ENCODE measurements at places on chromosomes 2 and 18.

DNA sequence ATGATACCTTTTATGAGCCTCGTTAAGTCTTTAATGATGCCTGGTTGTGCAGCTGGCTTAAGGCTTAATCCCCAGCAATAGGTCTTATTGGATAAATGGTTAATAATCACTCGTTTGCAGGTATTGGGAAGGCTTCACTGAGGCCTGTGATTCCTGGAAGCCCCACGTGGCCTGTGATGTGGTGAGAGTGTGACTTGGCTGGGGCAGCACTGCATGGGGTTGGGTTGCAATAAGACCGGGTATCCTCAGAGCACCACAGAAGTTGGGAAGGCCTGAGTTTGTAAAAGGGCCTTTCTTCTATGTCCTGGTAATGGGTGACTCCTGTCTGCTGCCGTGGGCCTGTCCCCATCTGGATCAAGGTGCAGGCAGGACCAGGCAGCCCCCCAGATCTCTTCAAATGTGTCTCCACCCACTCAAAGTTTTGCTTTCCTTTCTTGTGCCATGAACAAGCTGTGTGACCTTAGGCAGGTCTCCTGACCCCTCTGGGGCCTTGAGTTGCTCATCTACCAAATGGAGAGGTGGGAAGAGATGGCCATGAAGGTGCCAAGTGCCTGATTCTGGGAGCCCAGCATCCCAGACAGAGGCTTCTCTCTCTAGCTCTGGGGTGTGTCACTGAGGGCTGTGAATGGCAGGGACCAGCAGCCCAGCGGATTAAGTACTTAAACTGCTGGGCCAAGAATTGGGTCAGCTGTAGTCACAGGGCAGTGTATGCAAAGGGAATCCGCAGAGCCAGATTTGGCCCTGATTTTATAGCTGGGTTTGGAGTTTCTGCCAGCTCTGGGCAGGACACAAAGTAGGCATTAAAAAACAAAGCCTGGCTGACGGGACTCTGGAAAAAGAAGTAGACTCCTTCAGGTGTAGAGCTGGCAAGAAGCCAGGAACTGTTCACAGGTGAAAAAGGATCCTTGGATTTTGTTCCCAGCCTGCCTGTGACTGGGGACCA, 24.4 kb downstream of the LBH start:
- no peak for DNase-seq

DNA sequence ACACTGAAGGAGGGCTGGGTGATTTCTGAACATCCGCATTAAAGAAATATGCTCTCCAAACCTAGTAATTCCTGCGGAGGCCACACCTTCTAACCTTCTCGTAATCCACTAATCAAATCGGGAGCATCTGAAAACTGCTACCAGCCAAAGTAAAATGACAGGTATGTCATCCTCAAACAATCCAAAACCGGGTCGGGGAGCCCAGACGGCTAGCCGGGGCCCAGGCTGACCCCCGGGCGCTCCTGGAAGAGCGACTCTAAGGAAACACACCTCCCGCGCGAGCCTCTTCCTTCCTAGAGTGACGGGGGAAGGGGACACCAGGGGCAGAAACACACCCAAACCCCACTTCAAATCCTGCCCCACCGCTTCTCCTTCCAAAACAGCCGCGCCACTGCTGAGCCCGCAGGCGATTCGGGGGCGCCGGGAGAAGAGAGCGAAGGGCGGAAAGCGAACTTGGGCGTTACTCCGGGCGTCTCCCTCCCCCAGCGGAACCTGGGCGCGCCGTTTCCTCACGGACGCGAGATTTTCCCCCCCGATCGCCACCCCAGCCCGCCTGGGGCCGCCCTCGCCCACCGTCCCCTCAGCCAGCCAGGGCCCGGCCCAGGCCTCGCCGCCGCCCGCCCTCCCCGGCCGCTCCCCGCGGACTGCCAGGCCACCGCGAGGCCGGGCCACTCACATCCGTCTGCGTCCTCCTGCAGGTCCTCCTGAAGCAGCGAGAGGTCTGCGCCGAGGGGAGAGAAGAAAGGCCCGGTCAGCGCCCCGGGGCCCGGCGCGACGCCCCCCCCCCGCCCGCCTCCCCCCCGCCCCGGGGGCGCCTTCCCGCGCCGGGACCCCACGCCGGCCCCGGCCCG, 584 bp downstream of the PPP4R1 start:
- DNase-seq, result peak; percentile 44

DNA sequence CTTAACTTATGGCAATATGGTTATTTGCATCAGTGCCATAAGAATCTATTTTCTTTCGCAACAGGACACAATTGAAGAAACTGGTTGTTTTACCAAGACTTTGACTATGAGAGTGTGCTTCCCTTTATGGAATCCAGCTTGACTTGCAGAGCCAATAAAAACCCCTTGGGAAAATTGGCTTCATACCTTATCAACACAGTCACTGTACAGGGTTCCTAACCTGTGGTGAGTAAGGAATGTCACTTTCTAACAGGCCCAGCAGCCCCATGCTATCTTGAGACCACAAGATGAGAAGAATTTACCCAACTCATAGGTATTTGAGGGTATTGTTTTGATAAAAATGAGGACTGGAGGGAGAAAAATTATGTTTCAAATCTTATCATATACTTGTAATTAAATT, 418.5 kb upstream of the MAP2 start:
- no peak for DNase-seq

DNA sequence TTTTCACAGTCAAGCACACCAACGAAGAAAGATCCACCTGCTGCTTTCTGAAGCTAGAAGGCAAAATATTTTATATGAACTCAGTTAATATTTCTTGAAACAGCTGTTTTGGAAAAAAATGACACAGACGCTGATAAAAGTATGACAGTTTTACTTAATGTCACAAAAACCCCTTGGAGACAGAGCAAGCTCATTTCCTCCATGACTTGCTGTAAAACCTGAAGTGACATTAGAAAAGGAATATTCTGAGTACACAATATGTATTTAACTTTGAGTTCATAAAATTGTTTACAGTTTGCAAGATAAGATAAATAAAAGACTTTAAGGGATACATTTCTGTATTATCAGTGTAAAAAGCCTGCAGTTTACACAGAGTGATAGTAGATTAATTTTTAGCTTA, 105.4 kb downstream of the DSEL start:
- no peak for DNase-seq

DNA sequence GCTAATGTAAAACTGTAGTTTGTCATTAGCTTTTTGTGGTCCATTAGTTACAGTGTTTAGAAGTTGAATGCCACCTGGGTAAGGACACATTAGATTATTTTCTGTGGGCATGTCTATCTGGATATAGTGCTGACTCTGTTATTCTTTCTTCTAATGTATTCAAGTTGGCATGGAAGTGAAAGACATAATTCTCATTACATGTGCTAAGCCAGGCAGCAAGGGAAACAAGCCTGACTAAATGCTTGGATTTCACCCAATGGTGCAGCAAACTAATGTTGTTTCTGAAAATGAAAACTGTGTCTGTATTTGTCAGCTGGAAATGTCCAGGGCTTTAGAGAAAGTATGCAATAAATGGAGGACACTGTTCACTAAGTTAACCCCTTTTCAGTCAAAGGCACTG, 100.7 kb downstream of the NUP35 start:
- no peak for DNase-seq

GRCh38 chr18:37684590-37684989, 119.0 kb upstream of the CELF4 start:
- DNase-seq, result no peak

DNA sequence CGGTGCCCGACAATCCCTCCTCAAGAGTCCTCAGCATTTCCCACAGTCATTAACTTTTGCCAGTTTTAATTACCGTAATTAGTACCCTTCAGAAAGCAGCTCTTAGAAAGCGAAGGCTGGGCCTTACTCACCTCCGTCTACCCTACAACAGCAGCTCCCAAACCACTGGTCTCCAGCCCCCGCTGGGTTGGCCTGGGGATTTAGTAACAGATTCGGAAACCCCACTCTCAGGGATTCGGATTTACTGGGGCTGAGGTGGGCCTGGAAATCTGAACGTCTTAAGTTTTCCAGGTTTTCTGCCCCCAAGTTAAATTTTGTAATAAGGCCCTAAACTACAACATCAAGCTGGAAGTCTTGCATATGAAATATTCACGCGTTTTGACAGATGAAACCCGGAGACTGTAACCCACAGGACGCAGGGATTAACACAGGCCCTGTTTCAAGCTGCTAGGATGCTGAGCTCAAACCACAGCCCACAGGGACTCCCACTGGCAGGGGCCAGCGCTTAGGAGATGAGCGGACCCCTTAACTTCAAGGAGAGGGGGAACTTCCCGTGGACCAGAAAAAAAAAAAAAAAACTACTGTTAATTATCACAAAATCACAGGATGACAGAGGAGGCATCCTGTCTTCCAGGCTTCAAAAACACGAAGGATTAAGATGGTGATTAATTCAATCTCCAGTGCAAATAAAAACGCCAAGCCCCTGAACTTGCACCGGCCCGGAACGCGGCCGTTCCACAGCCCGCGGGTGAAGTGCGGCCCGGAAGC, 985 bp downstream of the ILKAP start:
- DNase-seq, result no peak

GRCh38 chr2:74199275-74199701, 873 bp downstream of the MTHFD2 start:
- no peak for DNase-seq

- DNase-seq, result no peak
Observed at GRCh38 chr2:200300065-200300464, 6.4 kb upstream of the SPATS2L start.

DNA sequence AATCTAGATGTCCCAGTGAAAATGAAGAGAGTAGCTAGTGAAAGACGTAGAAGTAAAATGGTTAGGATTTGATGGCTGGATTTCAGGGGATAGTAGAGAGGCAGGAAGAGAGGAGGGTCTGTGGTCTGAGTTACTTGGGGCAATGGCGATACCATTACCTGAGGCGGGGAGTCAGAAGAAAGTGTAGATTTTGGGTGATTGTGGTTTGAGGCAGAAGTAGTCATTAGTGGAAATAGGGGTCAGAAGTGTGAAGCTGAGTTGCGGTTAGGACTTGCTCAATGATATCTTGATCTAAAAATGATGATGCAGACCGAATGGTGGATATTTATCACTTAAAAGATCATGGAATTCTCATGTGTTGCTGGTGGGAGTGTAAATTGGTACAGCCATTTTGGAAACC, 41.0 kb downstream of the CEP192 start:
- DNase-seq, result no peak

GRCh38 chr2:23614701-23615100, 229.7 kb downstream of the KLHL29 start:
- no peak for DNase-seq

- DNase-seq, result no peak
Observed at GRCh38 chr2:107027810-107028209, 141.8 kb upstream of the ST6GAL2 start.

DNA sequence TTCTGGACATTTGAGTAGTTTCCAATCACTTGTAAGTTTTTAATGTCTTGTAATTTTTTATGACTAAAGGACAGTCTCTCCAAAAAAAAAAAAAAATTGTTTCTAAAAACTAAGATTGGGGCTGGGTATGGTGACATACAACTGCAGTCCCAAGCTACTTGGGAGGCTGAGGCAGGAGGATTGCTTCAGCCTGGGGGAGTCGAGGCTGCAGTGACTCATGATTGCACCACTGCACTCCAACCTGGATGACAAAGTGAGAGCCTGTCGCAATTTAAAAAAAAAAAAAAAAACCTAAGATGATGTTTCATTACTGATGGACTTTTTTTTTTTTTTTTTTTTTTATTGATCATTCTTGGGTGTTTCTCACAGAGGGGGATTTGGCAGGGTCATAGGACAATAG, 34.4 kb upstream of the PKDCC start:
- DNase-seq, result no peak

GRCh38 chr18:71040161-71040560, 751.3 kb downstream of the SOCS6 start:
- DNase-seq, result no peak

DNA sequence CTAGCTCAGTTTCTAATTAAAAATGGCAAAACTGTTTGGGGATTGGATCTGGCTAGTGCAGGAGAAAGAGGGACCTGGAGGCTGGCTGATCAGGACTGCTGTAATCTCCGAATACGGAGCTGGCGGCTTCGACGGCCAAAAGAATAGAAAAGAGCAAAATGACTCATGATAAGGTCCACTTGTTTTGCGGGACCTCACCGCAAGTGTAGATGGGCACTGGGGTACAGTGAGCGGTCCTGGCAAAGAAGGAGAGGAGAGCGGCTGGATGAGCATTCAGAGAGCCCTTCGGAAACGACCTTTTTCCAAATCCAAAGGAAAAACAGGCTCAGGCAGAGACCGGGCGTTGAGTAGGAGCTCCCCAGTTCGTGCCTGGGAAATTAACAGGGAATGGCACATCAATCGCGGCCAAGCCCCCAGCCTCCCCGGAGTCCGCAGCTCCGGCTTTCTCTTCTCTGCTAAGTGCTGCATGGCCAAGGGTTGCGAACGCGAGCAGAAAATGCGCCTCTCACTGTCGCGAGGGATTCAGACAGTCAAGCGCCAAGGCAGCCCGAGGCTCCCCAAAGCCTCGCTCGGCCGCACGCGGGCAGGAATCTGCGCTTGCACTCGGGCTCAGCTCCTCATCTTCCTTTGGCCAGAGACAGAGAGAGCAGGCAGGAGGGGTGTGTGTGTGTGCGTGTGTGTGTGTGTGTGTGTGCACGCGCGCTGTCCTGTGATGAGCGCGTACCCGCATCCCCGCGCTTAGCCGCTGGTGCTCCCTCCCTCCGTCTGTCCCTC, 1.8 kb downstream of the DCC start:
- DNase-seq, result no peak

DNA sequence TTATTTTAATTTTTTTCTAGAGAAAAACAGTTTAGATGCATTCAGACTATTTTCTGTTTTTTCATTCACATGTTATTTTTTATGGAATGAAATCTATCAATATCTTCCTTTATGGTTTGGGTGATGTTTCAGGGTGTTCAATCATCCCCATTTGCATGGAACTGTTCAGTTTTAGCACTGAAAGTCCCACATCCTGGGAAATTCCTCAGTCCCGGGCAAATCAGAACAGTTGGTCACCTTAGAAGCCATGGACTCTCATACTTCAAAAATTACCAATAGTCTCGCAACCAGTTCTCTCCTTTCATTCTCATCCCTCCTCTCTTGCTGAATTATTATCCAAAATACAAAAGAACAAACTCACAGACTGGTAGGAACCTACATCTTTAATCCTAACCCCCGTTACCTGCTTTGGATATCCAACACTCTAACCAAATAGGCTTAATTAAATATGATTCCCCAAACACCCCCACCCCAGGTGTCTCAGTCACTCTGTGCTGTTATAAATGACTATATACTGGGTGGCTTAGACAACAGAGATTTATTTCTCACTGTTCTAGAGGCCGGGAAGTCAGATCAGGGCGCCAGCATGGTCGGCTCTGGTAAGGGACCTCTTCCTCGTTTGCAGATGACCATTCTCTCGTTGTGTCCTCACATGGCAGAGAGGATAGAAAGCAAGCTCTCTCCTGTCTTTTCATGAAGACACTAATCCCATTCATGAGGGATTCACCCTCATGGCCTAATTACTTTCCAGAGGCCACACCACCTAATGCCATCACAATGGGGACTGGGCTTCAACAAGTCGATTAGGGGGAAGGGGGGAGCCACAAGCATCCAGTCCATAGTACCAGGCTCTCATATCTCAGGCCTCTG, 57.7 kb upstream of the SLC1A4 start:
- DNase-seq, result no peak

- DNase-seq, result no peak
Observed at GRCh38 chr2:228709788-228710371, 528.4 kb upstream of the SPHKAP start.

Measured in stimulated activated CD4-positive, alpha-beta T cell treated with anti-CD3 and anti-CD28 coated beads, Interleukin-4, amount 100 ng/mL, for 1 hour (primary cell).